NCI-H460 (cell line): ENCODE measurements at places on chromosomes 6 and 20. TPM values are rescaled to one million over a fixed set of nuclear protein-coding genes. Genes with fewer than 3 reads are reported as not detected.

DNA sequence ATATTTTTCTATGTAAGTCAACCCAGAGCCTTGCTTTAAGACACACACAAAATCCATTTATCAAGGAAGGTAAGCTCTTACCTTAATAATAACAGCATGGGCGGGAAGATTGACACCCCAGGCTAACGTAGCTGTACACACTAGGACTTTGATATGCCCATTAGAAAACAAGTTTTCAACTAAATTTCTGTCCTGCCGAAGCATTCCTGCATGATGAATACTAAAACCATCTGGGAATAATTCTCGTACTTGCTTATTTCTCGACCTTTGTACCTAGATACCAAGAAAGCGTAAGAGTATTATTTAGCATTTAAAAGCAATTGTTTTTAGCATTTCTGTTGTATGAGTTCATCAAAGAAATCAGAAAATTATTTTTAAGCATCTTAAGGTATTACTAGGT, 197.5 kb upstream of the SIM1 start:
- no peak for DNase-seq

DNA sequence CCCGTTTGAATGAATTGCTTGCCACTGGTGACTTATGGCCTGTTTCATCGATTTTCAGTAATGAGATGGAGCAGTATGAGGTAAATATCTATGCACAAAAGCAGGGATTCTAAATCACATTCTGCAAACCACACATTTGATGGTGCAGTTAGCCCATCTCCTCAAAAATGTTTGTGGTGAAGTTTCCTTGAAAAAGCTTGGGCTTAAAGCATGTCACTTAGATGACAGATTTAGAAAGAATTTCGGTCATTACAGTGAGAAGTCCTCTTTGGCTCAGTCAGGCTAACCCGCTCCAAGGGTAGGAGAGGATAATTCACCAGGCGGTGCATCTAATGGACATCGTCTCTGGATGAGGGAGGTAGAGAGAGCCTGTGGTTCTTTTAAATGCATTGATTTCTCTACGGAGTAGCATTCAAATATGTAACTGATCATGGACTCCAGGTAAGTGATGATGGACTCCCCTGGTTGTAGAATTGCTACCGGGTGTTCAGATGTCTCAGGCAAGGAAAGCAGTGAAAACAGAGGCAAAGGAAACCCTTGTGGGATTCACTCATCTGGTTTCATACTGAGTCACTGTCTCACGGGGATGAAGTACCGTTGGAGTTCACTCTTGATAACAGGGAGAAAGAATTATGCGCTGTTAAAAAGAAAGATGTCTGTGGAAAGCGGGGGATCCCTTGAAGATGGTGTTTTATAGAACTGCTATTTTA, 65.3 kb downstream of the AIG1 start:
- DNase-seq: no peak

DNA sequence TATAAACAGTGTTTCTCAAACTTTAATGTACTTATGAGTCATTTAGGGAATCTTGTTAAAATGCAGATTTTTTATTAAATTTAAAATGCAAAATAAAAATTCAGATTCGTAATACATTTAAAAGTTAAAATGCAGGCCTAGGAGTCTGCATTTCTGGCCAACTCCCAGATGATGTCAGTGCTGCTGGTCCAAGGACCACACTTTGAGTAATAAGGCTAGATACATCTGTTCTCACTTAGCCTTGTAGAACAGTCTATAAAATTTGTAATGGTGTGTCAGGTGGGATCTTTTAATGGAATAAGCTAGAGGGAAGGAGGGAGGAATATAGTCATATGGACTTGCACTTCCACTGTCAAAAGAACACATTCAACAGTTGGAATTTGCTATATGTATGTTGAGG, 295.6 kb upstream of the BMP2 start:
- DNase-seq: no peak

Gene SLC22A2
- not detected in 2 replicates for total RNA-seq

DNA sequence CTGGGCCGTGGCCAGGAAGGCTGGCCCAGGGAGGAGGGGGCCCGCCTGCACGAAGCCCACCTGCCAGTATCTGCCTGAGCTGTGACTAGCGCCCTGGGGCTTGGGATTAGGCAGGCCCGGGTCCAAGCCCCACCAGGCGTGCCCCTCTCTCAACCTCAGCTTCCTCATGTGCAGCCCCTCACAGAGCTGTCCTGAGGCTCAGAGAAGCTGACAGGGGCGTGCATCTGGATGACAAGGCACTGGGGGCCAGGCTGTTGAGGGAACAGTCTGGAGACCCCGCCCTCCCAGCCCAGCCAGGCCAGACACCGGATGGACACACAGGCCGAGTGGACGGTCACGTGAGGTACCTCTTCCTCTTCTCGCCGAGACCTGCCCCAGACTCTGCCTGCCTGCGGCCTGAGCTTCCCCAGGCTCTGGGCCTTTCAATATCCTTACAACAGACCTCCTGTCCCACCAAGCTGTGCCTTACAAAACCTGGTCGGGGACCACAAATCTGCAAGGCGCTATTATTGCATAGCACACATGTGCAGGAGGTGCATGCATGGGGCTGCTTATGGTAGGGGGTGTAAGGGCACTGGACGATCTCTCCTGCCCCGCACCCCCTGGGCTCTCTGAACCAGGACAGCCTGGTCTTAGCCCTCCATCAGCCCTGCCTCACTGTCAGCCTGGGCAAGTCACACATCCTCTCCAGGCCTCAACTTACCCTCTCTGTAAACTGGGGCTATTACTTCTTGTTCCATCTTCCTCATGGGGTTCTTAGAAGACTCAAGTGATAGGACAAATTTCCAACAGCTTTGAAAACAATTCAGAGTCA, 20.0 kb downstream of the NOL4L start:
- DNase-seq: no peak
